Panc1 (cell line): ENCODE measurements at places on chromosomes 11 and 22.

DNA sequence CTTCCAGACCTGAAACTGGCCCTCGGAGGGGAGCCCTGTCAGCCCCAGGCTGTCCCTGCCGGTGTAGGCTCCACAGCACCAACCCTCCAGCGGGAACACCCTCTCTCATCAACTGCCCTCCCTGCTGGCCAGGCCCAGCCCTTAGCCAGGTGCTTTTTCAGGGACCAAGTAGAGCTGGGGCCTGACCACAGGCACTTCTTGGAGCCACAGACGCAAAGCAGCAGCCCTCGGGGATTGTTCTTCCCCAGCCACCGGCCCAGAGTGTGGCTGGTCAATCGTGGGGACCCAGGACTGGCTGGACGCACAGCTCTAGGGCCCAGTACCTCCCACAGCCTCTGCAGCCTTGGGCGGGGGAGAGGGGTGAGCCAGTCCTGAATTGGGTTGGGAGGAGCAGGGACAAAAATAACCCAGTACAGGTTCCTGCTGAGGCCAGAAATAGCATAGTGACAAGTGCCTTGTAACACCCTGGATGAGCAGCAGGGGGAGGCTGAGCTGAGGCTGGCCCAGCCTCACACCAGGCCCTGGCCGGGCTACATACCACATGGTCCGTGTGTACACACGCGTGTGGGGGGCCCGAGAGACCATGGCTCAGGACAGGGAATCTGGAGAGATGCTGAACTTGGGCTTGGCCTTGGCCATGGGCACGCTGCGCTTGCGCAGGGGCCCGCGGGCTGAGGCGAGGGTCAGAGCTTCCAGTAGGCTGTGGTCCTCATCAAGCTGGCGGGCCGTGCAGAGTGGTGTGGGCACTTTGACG lies 2.0 kb downstream of the KCNJ11 start:
- DNase-seq = no peak

DNA sequence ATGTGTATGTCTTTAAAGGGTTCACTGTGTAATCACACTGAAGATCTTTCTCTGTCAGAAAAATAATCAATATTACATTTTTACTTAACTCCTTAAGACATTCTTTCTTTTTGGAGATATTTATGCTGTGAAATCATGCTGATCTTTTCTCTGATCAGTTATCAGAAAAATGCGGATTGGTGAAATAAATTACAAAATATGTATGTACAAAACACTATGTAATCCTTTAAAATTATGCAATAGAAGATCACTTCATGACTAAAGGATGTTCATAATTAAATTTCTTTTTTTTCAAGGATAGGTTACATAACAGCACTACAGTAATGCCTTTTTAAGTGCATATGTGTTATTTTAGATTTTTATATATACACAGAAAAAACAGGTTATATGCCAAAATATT lies 24.7 kb downstream of the BTBD10 start:
- DNase-seq = no peak

GRCh38 chr22:50035976-50036724 lies 21.9 kb downstream of the TTLL8 start:
- no peak for DNase-seq

DNA sequence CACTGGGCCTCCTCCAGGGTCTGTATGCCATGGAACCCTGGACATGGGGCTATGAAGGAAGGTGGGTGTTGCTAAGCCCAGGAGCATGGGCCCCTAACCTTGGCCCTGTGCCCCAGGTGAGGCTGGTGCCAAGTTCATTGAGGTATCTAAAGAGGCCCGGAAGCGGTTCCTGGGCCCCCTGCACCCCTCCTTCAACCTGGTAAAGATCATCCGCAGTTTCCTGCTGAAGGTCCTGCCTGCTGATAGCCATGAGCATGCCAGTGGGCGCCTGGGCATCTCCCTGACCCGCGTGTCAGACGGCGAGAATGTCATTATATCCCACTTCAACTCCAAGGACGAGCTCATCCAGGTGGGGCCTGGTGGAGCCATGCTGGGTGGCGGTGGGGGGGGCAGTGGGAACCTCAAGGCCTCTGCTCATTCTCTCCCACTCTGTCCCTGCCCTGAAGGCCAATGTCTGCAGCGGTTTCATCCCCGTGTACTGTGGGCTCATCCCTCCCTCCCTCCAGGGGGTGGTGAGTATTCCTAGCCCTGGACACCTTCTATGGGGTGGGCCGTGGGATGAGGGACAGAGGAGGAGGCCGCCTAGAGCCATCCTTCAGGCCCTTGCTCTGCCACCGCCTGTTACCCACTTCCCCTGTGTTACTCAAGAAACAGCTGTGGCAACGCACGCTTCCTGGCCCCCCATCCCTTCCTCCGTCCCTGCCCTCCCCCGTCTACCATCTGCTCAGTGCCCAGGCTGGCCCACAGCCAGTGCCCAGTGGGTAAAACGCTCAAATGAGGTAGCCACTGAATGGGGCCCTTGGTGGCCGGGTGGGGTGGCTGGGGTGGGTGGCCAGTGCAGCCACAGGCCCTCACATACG lies 3.0 kb downstream of the PNPLA2 start:
- DNase-seq = no peak

DNA sequence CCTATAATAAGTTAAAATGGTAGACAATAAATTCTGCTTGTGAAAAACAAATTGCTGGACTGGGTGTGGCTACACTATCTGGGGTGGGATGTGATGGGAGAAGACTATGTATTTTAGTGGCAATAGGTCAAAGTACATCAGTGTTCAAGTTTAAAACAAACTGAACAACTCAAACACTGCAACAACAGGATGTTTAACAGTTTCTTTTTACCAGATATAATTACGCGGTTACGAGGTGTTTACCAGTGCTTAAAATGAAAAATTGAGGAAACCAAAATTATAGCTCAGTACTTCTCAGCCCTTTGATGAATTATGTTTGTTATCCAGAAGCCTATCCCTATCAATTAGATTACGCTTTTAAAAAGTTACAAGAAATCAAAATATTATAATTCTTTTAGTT lies 3.2 kb downstream of the PRDM10 start:
- DNase-seq = no peak

DNA sequence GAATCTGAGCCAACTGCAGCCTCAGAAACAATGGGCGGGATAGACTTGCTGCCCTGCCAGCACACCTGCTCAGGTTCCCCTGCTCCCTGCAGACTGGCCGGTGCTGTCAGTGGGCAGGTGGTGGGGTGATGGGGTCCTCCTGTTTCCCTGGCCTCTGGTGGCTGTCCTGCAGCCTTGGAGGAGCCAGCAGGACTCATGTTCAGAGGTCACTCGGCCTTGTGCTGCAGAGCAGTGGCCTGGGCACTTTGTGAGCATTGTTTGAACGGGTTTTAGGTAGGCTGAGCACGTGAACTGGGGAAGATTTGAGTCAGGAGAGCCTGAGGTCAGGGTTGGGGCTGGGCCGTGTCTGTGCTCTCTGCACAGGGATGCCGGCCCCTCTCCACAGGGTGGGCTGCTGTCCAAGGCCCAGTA lies 17.6 kb downstream of the PPIL2 start:
- no peak for DNase-seq

- DNase-seq = no peak
Measured at GRCh38 chr11:33375688-33376311, 118.6 kb downstream of the HIPK3 start.

- no peak for DNase-seq
Measured at GRCh38 chr22:44538518-44539315, 40.7 kb upstream of the RTL6 start.

DNA sequence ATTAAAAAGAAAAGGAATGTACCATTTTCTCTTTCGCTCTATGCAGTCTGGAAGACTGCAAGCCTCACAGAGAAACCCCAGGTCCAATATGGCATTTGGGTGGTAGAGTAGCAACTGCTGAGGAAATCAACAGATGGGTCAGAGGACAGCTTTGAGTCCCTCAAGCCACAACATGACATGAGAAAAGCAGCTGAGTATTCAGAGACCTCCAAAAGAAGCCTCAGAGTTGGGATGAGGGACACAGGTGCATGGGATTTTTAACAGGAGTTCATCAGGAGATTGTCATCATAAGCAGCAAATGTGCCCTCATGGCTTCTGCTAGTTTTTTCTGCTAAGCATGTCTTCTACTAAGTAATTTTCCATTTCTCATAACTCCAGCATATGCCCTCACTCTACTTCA lies 111.6 kb downstream of the BLID start:
- no peak for DNase-seq

- DNase-seq = no peak
Measured at GRCh38 chr11:33445761-33446161, 188.6 kb downstream of the HIPK3 start.

DNA sequence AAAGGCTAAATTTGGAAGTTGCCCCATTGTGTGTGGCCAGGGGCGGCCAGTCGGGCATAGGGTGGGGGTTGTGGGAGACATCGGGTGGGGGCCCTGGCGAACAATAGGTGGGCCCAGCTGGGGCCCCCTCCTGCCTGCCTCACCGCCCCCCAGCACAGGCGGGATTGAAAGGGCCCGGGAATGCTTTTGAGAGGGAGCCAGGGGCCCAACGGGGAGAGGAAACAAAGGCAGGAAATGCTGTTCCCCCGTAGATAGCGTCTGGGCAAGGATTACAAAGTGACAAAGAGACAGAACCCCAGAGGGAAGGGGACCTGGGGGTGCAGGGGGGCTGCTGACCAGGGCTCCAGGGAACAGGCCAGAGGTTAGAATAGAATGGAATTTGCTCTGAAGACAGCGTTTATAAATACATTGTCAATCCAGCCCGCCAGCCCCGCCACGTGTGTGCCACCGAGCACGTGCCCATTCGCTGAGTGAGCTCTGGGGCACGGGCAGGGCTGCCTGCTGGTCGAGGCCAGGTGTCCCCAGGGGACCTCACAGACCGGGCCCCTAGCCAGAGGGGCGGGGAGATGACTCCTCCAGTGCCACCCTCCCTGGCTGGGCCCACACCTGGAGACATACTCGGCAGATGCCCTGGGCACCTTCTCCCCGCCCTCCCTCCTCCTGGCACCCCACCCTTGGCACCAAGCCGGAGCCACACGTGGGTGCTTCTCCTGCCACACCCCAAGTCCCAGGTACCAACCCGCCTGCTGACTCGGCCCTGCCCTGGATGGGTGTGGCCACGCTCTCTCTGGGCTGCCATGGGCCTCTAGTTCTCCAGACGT lies 9.7 kb downstream of the PDGFB start:
- no peak for DNase-seq

DNA sequence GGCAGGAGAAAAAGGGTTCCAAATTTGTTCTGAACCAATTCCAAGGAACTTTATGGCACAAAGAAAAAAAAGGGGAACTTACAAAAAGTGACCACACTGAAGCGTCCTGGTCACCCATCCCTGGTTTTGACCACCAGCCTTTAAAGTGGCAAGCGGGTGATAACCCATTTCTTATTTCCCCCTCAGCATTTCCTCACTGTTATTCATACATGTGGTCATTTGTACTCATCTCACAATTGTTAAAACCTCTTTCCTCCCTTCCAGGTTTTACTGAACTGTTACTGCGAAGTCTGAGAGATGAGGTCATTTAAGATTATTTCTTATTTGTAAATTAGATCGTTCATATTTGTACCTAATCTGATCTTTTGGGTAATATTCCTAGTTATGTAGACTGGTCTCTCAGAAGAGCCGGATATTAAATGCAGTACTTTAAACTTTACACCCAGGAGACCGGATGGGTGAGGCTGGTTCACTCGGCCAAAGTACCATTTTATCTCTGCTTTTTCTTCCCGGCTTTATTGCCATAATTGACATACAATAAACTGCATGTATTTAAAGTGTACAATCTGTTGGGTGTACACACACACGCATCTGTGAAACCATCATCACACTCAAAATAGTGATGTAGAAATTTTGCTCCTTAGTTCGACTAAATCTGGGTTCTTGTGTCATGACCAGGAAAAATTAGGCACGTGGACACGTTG lies 47.0 kb downstream of the CDPF1 start:
- no peak for DNase-seq

GRCh38 chr11:7635137-7635536 lies 38.2 kb downstream of the CYB5R2 start:
- no peak for DNase-seq

GRCh38 chr11:130049328-130049771 lies 20.3 kb upstream of the APLP2 start:
- DNase-seq = no peak

- DNase-seq = no peak
Measured at GRCh38 chr22:36729321-36729720, 25.8 kb upstream of the CACNG2 start.

DNA sequence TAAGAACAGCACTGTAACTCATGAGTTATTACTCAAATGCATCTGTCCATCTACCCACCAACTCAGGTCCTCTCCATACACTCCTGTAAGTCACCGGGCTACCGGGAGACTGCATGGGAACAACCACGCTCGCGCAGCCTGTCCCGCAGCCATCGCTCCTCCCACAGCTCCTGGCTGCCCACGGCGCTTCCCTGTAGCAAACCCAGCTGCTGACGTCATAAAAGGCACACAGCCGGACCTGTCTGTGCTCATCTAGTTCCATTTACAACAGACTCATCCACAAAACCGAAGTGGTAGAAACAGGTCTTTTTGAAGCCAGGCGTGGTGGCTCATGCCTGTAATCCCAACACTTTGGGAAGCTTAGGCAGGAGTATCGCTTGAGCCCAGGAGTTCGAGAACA lies 23.4 kb upstream of the PACSIN2 start:
- DNase-seq = no peak

- DNase-seq = no peak
Measured at GRCh38 chr11:58907780-58908179, 31.5 kb upstream of the GLYATL1 start.

GRCh38 chr11:35343033-35343598 lies 76.2 kb downstream of the SLC1A2 start:
- no peak for DNase-seq

DNA sequence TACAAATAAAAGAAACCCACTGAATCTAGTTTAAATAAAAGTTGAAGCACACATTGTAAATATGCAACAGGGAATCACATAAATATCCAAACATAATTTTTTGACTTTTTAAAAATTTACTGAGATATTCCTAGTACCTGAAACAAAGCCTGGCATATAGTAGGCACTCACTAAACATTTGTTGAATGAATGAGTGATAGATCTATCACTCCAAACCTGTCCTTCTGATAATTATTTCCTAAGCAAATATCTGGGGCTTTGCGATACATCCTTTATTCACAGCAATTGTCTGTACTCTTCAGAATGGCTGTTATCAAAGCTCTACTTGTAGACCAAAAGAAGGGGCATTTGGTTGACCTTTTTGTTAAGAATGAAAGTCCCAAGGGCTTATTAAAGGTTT lies 2.6 kb upstream of the PSMA1 start:
- DNase-seq = no peak

GRCh38 chr11:126474220-126474619 lies 118.7 kb downstream of the ST3GAL4 start:
- DNase-seq = no peak

DNA sequence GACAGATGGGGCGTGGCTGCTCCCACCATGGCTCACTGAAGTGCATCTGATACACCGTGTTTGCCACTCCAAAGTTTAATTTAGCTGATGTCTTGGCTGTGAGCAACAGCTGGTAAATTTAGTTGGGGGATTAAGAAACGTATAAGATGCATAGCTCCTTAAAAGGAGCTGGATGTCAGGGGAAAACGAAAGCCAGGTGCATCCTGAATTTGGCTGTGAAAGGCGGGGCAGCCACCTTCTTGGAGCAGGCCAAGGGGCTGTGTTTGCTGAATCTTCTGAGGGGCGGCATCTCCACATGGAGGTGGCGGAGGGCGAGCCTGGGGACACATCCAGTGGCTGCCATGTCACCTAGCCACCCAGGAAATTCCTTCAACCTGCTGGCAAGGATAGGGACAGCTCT lies 20.7 kb upstream of the NCF4 start:
- DNase-seq = no peak

GRCh38 chr11:36023922-36024321 lies 80.1 kb downstream of the LDLRAD3 start:
- DNase-seq = no peak
